Kasumi-1 (cell line): ENCODE measurements at places on chromosomes 11 and 22.

- no peak for DNase-seq
Measured at GRCh38 chr11:74519710-74520109, 26.2 kb upstream of the LIPT2 start.

- DNase-seq = no peak
Measured at GRCh38 chr22:47309476-47309875, 547.0 kb downstream of the TBC1D22A start.

GRCh38 chr22:37504964-37505363 lies 14.3 kb downstream of the CARD10 start:
- no peak for DNase-seq

DNA sequence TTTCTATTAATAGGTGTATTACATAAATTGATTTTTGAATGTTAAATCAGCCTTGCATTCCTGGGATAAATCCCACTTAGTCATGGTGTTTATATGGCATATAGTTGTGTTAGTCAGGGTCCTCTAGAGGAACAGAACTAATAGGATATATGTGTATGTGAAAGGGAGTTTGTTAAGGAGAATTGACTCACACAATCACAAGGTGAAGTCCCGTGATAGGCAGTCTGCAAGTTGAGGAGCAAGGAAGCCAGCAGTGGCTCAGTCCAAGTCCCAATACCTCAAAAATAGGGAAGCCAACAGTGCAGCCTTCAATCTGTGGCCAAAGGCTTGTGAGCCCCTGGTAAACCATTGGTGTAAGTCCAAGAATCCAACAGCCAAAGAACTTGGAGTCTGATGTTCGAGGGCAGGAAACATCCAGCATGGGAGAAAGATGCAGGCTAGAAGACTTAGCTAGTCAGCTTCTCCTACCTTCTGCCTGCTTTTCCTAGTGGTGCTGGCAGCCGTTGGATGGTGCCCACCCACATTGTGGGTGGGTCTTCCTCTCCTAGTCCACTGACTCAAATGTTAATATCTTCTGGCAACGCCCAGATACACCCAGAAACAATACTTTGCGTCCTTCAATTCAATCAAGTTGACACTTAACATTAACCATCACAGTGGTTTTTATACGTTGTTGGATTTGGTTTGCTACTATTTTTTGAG lies 12.9 kb downstream of the SFI1 start:
- DNase-seq = no peak

GRCh38 chr22:48450188-48450825 lies 1377.4 kb downstream of the BRD1 start:
- DNase-seq = no peak

DNA sequence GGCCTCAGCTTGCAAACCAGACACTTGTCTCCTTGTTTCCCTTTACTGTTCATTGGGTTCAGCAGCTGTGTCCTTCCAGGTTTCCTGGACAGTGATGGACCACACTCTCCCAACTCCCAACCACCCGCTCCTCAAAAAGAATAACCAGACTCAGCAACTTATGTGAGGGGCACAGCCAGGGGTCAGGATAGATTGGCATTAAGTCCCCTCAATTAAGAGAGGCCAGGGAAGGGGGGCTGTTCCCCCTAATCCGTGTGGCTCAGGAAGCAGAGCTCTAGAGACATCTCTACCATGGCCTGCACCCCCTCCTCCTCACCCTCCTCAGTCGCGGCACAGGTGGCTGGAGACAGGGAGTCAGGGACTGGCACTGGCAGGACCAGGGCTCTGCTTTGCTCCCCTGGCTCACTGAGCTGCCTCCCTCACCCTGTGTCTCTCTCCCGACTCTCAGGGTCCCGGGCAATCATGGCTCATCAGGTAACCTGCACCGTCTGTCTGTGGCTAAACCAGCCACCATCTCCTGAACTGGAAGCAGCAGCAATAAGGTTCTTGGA lies 111.7 kb downstream of the ZNF280B start:
- no peak for DNase-seq

- no peak for DNase-seq
Measured at GRCh38 chr22:31739795-31740201, 10.1 kb downstream of the PRR14L start.

DNA sequence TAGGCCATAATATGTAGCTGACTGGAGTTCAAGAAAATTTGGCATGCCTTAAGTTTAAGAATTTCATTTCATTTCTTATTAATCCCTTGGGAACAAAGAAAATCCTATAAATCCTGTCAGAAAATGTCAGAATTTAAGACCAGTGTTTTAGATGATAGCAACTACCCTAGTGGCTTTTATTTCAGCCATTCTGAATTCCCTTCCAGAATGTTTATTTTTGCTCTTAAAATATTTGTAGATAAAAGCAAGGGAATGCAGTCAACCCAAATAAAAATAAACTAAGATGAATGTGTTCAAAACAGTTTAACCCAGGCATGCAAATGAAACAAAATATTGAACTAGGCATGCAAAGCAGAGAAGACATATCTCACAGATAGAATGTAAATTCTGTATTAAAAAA lies 356.9 kb upstream of the LRRC4C start:
- no peak for DNase-seq

DNA sequence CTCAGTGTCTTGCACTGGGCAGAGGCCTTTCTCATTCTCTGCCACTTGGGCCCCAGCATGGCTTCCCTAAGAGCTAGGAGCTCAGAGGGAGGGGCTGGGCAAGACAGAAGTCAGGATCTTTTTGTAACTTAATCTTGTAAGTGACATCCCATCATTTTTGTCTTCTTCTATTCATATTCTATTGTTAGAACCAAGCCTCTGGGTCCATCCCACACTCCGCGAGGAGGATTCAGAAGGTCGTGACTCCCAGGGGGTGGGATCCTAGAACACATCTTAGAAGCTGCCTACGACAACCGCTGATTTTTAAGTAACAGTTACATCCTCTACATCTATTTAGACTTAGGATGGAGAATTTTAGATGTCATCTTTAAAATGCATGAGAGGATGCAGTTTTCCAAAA lies 1.5 kb upstream of the IL17RA start:
- no peak for DNase-seq

GRCh38 chr22:46379066-46379930 lies 43.8 kb downstream of the TRMU start:
- no peak for DNase-seq

GRCh38 chr22:42920101-42920820 lies 63.2 kb upstream of the ARFGAP3 start:
- no peak for DNase-seq

- no peak for DNase-seq
Measured at GRCh38 chr22:22913989-22914388, 26.4 kb downstream of the IGLL5 start.

DNA sequence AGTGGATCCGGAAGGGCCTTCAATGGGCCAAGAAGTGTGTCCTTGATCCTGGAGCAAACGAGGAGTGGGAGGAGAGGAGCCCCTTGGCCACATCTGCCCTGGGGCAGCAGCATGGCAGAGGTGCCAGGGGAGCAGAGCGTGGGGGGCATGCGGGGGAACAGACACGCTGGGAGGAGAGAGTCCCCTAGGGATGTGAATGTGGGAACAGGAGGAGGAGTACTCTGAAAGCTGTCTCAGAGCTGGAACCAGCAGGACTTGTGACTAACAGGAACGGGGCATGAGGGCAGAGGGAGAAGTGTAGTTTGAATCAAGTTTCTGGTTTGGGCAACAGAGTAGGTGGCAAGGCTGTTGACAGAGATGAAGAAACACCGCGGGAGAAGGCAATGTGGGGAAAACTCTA lies 54.5 kb upstream of the SLC35C1 start:
- no peak for DNase-seq

DNA sequence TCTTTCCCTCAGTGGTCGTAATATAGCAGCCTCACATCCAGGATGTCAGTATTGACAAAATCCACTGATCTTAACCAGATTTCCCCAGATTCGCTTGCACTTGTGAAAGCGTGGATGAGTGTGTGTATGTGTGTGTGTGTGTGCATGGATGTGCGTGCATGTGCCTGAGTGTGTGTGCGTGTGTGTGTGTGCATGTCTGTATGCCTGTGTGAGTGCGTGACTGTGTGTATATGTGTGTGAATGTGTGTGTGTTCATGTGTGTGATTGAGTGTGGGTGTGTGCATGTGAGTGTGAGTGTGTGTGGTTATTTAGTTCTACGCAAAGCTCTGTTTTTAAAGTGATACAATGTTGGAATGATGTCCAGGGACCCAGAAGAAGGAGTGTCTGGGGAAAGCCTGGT lies 723.2 kb downstream of the BRD1 start:
- no peak for DNase-seq

DNA sequence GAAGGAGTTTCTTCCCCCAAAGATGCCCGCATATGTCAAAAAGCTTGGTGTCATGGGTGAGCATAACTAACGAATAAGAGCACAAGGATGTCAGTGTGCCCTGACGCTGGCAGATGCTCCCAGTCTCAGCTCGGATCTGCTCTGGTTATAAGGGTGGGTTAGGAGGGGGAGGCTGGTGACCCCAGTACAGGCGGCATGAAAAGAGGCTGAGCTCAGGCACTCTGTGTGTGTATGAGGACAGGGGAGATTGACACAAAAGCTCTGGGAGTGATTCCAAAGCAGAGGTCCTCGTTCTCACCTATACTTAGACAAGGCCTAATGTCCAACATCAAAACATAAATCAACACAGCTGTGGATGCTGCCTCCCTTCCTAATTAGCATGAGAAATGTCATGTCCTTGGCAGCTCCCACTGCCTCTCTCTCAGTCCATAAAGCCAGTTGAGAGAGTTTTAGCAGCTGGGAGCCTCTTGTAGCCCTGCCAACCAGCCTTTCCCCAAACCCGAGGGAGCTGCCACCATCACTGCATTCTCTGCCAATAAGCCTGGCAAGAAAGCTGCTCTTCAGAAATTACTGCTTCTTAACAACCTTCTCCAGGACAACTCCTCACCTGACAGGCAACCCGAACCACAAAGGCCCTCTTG lies 59.8 kb downstream of the SC5D start:
- DNase-seq = no peak

DNA sequence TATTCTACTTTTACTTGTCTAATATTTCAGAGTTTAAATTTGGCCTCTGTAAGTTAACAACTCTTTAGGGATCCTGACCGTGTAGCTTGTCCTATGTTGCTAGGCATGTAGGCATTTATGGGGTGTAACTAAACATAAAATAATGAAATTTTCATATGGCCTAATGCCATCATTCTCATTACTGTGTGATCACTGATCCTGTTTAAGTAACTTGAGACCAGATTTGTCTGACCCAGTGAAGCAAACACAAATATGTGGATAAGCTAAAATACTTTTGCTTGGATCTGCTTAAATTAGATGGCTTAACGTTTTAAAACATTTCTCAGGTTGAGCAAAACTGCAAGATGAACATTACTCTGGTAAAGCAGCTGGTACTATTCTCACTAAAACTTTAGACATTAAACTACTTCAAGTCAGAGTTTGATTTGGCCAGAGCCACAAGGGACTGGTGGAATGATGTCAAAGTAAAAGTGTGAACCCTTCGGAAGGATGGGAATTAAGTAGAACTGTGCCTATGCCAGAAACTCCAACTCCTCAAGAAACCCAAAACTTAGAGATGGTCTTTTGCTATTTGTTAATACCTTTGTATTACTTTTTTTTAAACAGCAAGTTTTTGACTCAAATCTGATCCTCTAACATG lies 12.5 kb downstream of the QSER1 start:
- DNase-seq = no peak

- no peak for DNase-seq
Measured at GRCh38 chr11:18063125-18063524, 17.1 kb upstream of the TPH1 start.
